Psoas muscle (tissue), 8 donors: ENCODE measurements at places on chromosomes 13 and 19. TPM values are rescaled to one million over a fixed set of nuclear protein-coding genes. Genes with fewer than 3 reads are reported as not detected.

Gene FBXO17
- 2.2 TPM for total RNA-seq

Gene SIGLEC9
- total RNA-seq, result 2.0 TPM

Gene NKPD1
- 0.06 TPM for total RNA-seq

Gene GIPC1
- 37.9 TPM for total RNA-seq

DNA sequence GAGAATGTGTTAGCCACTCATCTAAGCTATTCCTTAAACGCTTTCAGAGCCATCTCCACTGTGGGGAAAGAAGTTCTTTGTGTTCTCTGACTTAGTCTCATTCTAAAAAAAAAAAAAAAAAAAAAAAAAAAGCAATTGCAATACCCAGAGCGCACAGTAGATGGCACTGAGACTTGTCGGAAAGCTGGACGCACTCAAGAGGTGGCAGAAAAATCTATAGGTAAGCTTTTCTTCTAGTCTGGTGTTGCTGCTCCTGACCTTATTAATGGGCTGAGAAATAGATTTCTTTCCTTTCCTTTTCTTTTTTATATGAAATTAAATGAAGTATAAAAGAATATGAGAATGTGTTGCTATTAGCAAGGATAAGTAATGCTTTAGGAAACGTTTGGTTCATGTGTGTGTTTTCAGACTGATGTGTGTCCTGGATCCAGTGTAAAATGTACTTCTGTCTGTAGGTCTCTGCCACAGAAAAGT is 4.7 kb upstream of the GJB2 start:
- H3K4me3 ChIP-seq, result no peak overlapping the region
- no peaks in the 10 kb centered on the region for H3K36me3 ChIP-seq
- peaks cover 18% of the 10 kb centered on the region for H3K4me1 ChIP-seq
- H3K27ac ChIP-seq, result no peak overlapping the region
- no peak for DNase-seq

- no peaks in the 10 kb centered on the region for H3K36me3 ChIP-seq
- no peak overlapping the region for H3K4me3 ChIP-seq
- no peak for DNase-seq
- no peaks in the 10 kb centered on the region for H3K27me3 ChIP-seq
- H3K27ac ChIP-seq, result no peak overlapping the region
Observed at GRCh38 chr13:110115591-110115990, 191.4 kb downstream of the COL4A1 start.

- no peaks in the 10 kb centered on the region for H3K27me3 ChIP-seq
- H3K36me3 ChIP-seq, result no peaks in the 10 kb centered on the region
- H3K27ac ChIP-seq, result no peak overlapping the region
- H3K4me1 ChIP-seq, result peaks cover 32% of the 10 kb centered on the region
Observed at GRCh38 chr19:12665671-12666264, 774 bp downstream of the MAN2B1 start.

- H3K36me3 ChIP-seq, result no peaks in the 10 kb centered on the region
- no peak overlapping the region for H3K4me3 ChIP-seq
- no peaks in the 10 kb centered on the region for H3K4me1 ChIP-seq
- no peak for DNase-seq
- no peak overlapping the region for H3K27ac ChIP-seq
Observed at GRCh38 chr13:83117046-83117445, 765.2 kb downstream of the SLITRK1 start.

DNA sequence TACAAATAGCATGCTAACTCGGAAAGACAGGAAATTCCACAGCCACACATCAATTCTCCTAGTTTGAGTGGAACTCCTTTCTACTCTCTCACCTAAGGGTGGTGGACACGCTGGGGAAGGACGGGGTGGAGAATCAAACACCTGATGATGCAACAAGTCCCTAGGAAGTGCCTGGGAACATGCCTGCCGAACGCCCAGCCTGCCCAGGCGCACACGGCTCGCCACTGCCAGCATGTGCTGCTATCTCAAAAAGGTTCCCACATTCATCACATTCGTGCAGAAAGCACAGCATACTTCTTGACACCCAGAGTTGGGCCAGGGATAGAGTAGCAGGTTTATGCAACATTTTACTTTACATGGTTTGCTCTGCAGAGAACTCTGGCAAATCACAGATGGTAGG is 164.6 kb downstream of the ABCC4 start:
- no peak overlapping the region for H3K4me3 ChIP-seq
- no peaks in the 10 kb centered on the region for H3K27me3 ChIP-seq

GRCh38 chr19:37954421-37954874 is 47.4 kb downstream of the SIPA1L3 start:
- DNase-seq, result no peak
- no peaks in the 10 kb centered on the region for H3K27me3 ChIP-seq

DNA sequence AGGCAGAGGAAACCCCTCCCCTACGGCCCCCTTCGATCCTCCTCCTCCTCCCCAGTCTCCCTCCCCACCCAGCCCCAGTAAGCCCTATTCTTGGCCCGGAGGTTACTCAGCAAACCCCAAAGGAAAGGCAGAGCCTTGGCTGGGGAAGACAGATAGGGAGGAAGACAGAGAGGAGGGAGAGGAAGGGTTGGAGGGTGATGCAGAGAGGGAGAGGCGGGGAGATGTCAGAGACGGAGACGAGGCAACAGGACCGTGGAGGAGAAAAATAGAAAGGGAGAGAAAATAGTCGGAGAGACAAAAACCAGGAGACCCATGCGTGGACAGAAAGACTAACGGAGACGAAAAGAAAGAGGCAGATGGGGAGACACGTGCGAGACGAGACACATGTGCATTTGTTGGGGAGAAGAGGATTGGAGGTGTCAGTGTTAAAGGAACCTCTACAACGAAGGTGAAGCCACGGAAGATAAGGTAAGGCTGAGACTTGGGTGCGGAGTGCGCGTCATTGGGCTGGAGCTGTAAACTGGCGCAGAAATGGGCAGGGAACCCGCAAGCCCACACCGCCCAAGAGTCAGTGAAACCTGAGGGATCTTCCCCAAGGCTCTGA is 2.9 kb downstream of the TGFB1 start:
- H3K4me3 ChIP-seq, result peak overlapping the region; percentile 69
- H3K36me3 ChIP-seq, result peaks cover 4% of the 10 kb centered on the region
- H3K4me1 ChIP-seq, result peaks cover 3% of the 10 kb centered on the region
- no peak for DNase-seq
- no peaks in the 10 kb centered on the region for H3K27me3 ChIP-seq

GRCh38 chr13:37954191-37954590 is 84.6 kb upstream of the TRPC4 start:
- H3K4me3 ChIP-seq, result no peak overlapping the region
- no peaks in the 10 kb centered on the region for H3K36me3 ChIP-seq
- H3K27ac ChIP-seq, result no peak overlapping the region
- no peaks in the 10 kb centered on the region for H3K27me3 ChIP-seq

DNA sequence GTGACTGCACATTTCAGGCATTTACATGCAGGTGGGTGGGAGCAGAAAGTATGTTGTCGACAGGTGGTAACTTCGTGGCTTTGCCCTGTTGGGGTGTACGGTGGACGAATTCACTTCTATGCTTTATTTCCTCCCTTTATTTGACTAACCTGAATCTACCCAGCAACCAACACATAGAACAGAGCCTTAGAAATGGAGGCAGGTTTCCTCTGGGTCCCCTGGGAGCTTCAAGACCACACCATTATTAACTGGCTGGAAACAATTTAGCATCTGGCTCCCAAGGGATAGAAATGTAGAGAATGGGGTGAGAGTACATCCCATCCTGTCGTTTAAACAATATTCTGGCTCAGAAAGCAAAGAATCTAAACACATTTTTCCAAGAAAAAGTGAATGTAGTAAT is 244.4 kb downstream of the DLEU7 start:
- no peak overlapping the region for H3K4me3 ChIP-seq
- DNase-seq, result no peak
- H3K27me3 ChIP-seq, result no peaks in the 10 kb centered on the region
- peaks cover 4% of the 10 kb centered on the region for H3K4me1 ChIP-seq

DNA sequence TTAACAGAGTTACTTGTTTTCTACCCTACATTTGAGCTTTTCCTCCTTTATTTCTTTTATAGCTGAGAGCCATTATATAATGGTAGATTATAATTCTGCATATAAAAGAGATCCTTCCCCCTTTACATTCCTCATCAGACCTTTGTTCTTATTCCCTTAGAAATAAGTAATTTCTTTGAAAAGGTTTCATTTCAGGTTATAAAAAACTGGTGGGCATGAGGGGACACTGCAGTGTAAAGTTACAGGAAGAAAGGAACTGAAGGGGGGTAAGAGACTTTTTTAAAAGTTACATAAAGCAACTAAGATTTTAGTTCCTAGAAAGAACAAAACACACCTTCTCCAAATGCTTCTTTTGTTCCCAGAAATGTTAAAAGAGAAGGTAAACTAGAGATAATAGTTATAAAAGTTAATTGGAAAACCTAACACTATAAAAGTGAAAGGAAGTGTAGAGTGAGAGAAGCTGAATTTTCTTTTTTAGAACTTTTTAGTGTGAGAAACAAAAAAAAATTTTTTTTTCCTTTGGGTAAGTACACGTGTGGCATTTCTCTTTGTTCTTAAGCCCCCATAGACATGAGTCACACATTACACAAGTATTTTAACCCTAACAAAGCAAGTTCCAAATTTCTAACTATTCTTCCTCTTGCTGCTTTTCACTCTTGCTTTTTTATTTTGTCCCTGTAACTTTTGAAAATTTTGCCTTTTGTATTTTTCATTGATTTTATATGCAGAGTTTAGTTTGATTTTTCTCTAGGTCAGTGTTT is 106.4 kb upstream of the MLNR start:
- H3K36me3 ChIP-seq, result peaks cover 30% of the 10 kb centered on the region
- no peak overlapping the region for H3K27ac ChIP-seq
- H3K4me3 ChIP-seq, result no peak overlapping the region
- H3K4me1 ChIP-seq, result peaks cover 26% of the 10 kb centered on the region
- no peaks in the 10 kb centered on the region for H3K27me3 ChIP-seq
- no peak for DNase-seq

- H3K27me3 ChIP-seq, result no peaks in the 10 kb centered on the region
- H3K36me3 ChIP-seq, result no peaks in the 10 kb centered on the region
- no peak for DNase-seq
- peaks cover 35% of the 10 kb centered on the region for H3K4me1 ChIP-seq
- H3K4me3 ChIP-seq, result no peak overlapping the region
Observed at GRCh38 chr19:23391236-23391635, 4.0 kb downstream of the ZNF91 start.

DNA sequence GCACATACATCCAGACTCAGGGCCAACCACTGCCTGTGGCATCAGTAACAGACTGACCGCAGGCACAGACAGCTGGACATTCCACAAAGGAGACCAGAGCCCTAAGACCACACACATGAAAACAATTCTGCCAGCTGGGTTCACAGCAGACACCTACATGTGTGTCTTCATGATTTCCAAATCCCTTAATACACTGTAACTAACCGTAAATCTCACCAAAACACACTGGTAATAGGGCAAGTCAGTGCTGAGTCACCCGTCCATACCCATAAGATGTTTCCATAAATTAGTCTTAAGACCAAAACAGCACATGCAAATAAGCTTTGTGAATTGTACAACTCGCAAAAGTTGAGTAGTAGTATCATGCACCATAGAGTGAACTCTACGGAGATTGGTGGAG is 65.4 kb downstream of the TUBGCP3 start:
- H3K36me3 ChIP-seq, result peaks cover 4% of the 10 kb centered on the region
- no peaks in the 10 kb centered on the region for H3K27me3 ChIP-seq
- no peak overlapping the region for H3K4me3 ChIP-seq
- no peaks in the 10 kb centered on the region for H3K4me1 ChIP-seq
- DNase-seq, result no peak
- H3K27ac ChIP-seq, result no peak overlapping the region

GRCh38 chr13:98274921-98275487 is 97.9 kb upstream of the RNF113B start:
- peaks cover 3% of the 10 kb centered on the region for H3K4me1 ChIP-seq
- H3K4me3 ChIP-seq, result no peak overlapping the region

GRCh38 chr13:113970810-113971470 is 2.9 kb downstream of the C13orf46 start:
- no peak overlapping the region for H3K27ac ChIP-seq
- H3K27me3 ChIP-seq, result no peaks in the 10 kb centered on the region
- peaks cover 12% of the 10 kb centered on the region for H3K4me1 ChIP-seq

GRCh38 chr19:48183356-48183755 is 12.9 kb downstream of the ZSWIM9 start:
- H3K36me3 ChIP-seq, result peaks cover 8% of the 10 kb centered on the region
- H3K27me3 ChIP-seq, result no peaks in the 10 kb centered on the region
- no peak overlapping the region for H3K4me3 ChIP-seq

GRCh38 chr19:35908010-35908441 is at the start of gene TYROBP:
TSS of gene TYROBP (minus strand) at chr19:35908295. CDS start at chr19:35908228, 67 bp downstream.
- no peak for DNase-seq
- H3K4me1 ChIP-seq, result no peaks in the 10 kb centered on the region
- no peaks in the 10 kb centered on the region for H3K36me3 ChIP-seq
- H3K27me3 ChIP-seq, result no peaks in the 10 kb centered on the region
- H3K4me3 ChIP-seq, result peak within 1 kb of the TSS; percentile 42

DNA sequence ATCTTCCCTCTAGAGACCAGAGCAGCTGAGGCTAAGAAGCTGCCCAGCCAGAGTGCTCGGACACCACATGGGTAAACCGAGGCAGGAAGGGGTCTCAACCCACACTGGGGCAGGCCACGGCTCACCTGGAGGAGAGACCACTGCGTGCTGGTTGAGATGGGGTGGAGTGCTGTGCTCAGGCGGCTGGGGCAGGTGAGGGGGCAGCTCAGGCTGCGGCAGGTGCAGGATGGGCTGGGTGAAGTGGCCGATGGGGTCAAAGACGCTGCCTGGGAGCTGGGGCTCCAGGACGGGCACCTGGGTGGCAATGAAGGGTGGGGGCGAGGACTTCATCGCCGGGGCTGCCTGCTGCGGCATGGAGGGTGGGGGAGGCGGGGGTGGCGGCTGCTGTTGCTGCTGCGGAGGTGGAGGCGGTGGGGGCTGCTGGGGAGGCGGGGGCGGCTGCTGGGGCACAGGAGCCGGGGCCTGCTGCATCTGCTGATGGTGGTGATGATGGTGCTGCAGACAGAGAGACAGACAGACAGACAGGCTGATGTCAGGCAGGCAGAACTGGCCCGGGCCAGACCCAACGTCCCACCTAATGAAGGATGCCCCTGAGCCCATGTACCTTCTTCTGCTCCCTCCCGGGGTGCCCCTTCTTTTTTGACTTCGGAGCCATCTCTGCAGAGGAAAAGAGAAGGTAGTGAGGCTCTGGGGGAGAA is 12.0 kb upstream of the EPHX3 start:
- peaks cover 5% of the 10 kb centered on the region for H3K36me3 ChIP-seq
- no peaks in the 10 kb centered on the region for H3K27me3 ChIP-seq
- H3K4me3 ChIP-seq, result no peak overlapping the region
- H3K27ac ChIP-seq, result no peak overlapping the region

DNA sequence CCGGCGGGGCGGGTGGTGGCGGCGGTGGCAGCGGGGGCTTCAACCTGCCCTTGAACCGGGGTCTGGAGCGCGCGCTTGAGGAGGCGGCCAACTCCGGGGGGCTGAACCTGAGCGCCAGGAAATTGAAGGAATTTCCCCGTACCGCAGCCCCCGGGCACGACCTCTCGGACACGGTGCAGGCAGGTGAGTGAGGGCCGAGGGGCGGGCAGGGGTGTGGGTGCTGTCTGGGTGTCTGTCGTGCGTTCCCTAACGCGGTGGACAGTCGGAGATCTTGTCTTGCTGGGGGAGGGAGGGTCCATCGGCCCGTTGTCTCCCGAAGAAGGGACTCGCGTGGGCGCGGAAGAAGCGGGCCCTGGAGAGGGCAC is 533 bp downstream of the LRCH1 start:
- peak overlapping the region; percentile 92 for H3K4me3 ChIP-seq
- peak overlapping the region; percentile 84 for H3K27ac ChIP-seq
- H3K36me3 ChIP-seq, result no peaks in the 10 kb centered on the region
- no peak for DNase-seq

GRCh38 chr19:39497996-39498797 is 550 bp upstream of the DLL3 start:
- no peaks in the 10 kb centered on the region for H3K36me3 ChIP-seq
- H3K27ac ChIP-seq, result no peak overlapping the region
- H3K4me3 ChIP-seq, result peak overlapping the region; percentile 34

- H3K27ac ChIP-seq, result no peak overlapping the region
- H3K36me3 ChIP-seq, result no peaks in the 10 kb centered on the region
- H3K4me3 ChIP-seq, result no peak overlapping the region
- no peak for DNase-seq
- peaks cover 7% of the 10 kb centered on the region for H3K4me1 ChIP-seq
Observed at GRCh38 chr13:25874907-25875306, 176.9 kb downstream of the SHISA2 start.
